ENCODE measurements at places on chromosomes 4 and X. TPM values are rescaled to one million over a fixed set of nuclear protein-coding genes. Genes with fewer than 3 reads are reported as not detected.

TAPT1 gene
- total RNA-seq: 46.1 TPM

CT47B1 gene
- not detected for total RNA-seq

COPS4 gene
- 154 TPM for total RNA-seq

ZFP92 gene
- total RNA-seq: 1.2 TPM
